Effector CD4-positive, alpha-beta T cell (primary cell): ENCODE measurements at places on chromosomes 12 and 14.

GRCh38 chr12:124125203-124125871 lies 152.3 kb downstream of the ZNF664 start:
- no peak for DNase-seq

- DNase-seq: no peak
These were observed 86.8 kb downstream of the RFLNA start for GRCh38 chr12:124381456-124382296.

GRCh38 chr14:86780876-86781510 lies 1212.0 kb downstream of the GALC start:
- DNase-seq: no peak

DNA sequence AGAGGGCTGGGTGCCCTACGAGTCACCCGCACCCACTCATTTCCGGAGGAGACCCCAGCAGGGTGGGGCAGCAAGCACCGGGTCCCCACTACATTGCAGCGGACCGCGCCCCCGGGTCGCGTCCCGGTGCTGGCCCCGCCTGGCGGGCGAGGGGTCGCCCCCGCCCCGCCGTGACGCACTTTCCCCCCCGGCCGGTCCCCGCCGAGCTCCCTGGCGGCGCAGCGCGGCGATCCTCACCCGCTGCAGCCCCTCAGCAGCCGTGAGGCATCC lies 106.1 kb downstream of the PRICKLE1 start:
- DNase-seq: no peak

DNA sequence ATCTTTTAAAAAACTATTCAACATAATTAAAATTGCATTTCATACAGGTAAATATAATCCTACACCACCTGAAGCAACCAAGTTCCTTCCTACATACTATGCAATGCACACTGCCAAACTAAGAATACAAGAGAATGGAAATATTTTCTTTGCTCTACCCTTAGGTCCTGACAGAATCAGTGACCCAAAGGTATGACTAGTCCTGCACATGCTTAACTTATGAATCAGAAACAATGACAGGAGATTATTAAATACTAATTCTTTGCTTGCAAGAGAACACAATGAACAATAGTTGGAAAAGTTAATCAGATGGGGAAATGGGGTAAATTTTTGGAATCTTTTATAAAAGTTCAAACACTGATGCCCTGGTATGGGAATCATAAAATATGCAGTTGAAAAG lies 220.1 kb downstream of the SOX5 start:
- DNase-seq: no peak

- DNase-seq: no peak
These were observed 122.2 kb downstream of the PDZRN4 start for GRCh38 chr12:41310367-41310766.

GRCh38 chr14:22478247-22478646 lies 110.8 kb downstream of the DAD1 start:
- DNase-seq: no peak

GRCh38 chr12:115394496-115395220 lies 710.7 kb upstream of the TBX3 start:
- no peak for DNase-seq

- no peak for DNase-seq
These were observed 100.4 kb upstream of the PPFIA2 start for GRCh38 chr12:81859521-81859920.

- DNase-seq: no peak
These were observed 13.4 kb downstream of the ANKRD13A start for GRCh38 chr12:110012659-110013058.

DNA sequence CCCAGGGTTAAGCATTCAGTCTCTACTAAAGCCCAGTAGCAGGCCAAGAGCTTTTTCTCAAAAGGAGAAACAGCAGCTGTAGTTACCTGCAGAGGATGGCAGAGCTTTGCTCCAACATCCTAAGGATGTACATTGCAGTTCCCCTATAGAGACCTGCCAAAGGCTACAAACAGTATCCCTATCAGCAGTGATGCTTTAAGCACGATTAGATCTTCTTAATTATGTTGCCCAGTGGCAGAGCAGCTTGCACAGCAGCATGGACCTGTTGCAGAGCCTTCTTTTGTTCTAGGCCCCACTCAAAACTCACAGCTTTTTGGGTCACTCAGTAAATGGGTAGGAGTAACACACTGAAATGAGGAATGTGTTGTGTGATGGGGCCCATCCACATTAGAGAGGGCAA lies 46.4 kb upstream of the CRY1 start:
- no peak for DNase-seq

DNA sequence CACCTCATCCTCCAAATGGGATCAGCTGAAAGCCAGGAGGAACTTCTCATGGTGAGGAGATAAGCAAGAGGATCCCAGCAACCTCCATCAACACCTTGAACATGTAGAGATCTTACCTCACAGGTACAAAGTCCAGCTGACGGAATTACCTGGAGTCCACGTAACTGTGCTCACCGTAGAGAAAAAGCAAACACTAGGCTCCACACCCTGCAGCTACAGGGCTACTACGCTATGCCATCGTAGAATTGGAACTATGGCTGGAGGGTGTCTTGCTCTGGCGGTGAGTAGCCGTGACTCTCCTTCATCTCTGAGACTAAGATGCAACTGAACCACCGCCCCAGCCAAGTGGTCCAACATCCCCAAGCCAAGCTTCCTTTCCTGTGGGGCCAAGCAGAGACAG lies 50.5 kb downstream of the CRY1 start:
- DNase-seq: no peak

- no peak for DNase-seq
These were observed 29.1 kb downstream of the JDP2 start for GRCh38 chr14:75456997-75457335.

DNA sequence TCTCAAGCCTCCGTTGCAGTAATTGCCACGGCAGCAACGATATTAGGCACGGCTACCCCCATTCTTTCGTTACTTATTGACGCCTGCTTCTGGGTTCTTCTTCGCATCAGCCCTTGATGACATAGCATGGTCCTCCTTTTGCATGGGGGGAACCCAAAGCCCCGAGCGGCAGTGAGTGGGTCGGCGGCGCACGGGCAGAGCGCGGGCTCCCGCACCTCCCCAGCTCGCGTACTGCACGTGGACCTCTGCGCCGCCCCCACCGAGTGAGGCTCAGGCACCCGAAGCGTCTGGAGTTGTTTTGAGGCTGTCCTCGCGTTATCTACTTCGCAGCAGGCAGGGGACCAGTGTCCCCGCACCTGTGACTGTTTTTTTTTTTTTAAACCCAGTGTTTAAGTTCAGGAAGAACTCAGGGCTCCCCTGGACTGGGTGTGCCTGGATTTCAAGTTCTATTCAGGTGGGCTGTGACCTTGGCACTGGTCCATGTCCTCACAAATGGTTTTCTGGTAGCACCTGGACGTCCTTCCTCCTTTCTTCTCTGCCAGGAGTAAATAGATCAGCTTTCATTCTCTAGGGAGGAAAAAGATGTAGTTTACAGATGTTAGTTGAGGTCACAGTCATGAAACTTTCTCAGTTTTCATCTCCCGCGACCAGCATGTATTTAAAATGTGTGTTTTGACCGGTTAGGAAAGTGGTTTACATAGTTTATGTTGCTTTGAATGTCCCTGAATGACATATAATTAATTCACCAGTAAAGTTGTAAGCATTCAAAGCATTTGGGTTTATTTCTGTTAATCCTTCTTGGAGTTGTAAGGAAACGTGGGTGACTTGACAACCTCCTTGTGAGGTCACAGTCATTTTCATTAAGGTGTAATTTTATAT lies 1.4 kb upstream of the FOXN4 start:
- no peak for DNase-seq

- no peak for DNase-seq
These were observed 244.8 kb downstream of the DACT1 start for GRCh38 chr14:58882577-58883018.

- peak; percentile 46 for DNase-seq
These were observed 64.3 kb upstream of the DDHD1 start for GRCh38 chr14:53217316-53217994.

- DNase-seq: no peak
These were observed 15.7 kb upstream of the SLC6A12 start for GRCh38 chr12:229441-230191.

DNA sequence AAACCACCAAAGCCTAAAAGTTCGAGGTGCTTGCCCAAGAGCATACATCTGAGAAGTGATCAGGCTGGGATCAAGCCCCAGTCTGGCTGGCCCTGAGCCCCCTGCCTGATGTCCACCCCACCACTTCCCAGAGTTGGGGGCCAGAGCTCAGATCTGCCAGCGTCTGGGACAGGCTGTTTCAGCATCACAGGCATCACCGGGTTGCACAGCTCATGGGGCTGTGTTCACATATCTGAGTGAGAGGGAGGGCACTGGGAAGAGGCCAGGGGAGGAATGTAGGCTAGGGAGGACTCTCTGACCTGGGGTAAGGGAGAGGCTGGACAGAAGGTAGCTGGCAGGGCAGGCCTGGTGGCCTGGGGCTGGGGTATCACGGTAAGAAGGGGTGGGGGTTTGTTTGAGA lies 6.0 kb downstream of the TGM1 start:
- DNase-seq: no peak

- no peak for DNase-seq
These were observed 216.1 kb downstream of the TMEM121 start for GRCh38 chr14:105742531-105742848.

DNA sequence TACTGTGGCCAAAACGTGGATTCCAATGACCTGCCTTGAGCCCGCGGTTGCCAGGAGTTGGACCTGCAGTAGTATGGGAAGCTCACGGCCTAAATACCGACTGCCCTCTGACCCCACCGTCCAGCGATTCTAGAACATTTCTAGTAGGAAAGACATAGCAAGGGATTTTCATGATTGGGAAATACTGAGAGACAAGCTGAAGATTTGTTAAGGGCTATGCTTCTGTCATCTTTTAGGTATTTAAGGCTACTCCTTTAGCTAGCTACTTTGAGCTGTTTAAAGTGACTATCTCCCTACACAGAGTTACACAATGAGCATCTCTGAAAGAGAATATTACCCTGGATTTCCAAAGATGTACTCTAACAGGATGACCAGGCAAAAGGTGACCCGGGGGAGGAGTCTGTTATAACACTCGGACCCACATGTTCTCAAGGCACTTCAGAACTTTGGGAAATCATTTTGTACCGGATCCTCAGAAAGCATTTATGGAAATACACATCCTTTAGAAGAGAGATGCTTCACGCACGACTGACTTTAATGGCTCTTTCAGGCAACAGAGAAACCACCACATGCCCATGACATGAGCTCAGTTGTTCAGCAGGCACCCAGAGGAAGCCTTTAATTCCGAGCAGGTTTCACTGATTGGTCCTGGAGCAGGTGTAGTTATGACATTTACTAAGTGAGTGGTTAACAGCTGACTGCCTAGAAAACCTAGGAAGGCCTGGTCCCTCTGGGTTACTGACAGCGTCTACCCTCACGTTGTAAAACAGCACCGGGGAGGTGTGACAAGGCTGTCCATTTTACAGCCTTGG lies 4.2 kb downstream of the BAG5 start:
- DNase-seq: no peak

DNA sequence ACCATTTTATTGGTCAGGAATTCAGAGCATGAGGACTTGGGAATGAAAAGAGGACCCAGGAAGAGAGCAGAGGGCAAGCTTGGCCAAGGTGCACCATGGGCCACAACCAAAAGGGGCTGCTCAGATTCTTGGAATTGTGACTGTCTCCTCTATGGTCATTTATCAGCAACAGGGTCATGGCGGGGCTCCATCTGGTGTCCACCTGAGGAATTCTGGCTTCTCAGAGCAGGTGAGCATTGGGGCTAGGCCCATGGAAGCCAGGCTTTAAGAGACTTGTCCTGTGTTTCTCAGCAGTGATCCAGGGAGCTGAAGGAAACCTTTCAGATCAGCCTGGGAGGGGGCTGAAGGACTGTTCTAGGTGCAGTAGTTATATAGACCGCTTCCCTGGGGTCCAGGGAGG lies 2.6 kb upstream of the RIN3 start:
- no peak for DNase-seq

GRCh38 chr12:96326628-96327227 lies 73.5 kb downstream of the CDK17 start:
- DNase-seq: no peak

DNA sequence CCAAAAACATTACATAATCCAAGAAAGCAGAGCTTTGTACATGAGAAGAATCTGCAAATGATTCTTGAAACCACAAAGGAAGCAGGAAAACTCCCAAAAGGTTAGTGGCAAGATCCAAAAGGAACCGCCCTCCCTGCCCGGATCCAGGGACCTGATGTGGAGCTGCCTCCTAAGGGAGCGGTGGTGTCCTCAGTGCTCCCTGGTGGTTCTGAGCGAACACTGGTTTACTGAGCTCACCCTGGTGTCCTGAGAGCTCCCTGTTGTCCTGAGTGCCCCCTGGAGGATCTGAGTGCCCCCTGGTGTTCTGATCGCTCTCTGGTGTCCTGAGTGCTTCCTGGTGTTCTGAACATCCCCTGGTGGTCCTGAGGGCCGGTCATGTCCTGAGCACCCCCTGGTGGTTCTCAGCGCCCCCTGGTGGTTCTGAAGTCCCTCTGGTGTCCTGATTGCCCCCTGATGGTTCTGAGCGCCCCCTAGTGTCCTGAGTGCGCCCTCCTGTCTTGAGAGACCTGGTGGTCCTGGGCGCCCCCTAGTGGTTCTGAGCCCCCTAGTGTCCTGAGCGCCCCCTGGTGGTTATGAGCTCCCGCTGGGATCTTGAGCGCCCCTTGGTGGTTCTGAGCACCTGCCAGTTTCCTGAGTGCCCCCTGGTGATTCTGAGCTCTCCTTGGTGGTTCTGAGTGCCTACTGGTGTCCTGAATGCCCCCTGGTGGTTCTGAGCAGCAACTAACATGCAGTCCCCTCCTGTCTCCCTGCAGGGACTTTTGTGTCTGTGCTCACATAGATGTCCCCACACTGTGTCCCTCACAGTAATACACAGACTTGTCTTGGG lies 891.1 kb downstream of the TMEM121 start:
- peak; percentile 71 for DNase-seq

DNA sequence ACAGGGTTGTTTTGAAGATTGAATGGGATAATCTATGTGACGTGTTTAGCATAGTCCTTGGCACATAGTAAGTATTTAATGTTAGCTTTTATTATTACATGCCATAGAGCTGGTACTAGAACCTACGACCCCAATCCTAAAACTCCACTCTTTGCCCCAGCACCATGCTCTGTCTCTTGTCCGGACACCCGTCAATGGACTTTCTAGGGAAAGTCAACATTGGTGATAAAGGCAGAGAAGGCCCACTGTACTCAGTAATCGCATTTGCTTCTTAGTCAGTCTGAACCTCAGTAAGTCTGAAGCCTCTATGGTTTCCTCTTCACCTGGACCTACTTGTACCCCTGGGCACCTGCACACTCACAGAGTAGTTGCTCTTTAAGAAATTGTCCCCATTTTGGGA lies 153.1 kb upstream of the PRMT8 start:
- no peak for DNase-seq

DNA sequence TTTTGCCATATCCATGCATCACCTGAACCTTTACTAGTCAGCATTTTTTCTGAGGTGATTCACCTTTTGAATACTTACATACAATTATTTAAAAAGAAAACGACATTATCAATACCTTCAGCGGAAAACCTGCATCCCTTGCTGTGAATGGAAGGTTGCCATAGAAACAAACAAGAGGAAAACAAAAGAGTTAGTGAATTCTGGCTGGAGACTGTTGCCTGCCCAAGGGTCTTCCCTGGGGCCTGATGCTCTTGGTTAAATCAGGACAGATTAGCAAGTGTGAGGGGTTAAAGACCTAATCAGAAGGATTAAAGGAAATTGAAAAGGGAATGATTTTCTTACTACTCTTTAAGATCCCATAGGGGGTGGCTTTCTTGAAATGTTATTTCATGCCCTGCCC lies 96.0 kb upstream of the WSCD2 start:
- DNase-seq: no peak

- no peak for DNase-seq
These were observed 909.6 kb downstream of the VRK1 start for GRCh38 chr14:97706819-97707218.
